Muscle of leg (tissue), 16 donors: ENCODE measurements at places on chromosomes 7 and 10. TPM values are rescaled to one million over a fixed set of nuclear protein-coding genes. Genes with fewer than 3 reads are reported as not detected.

The NEUROD6 gene
- total RNA-seq = 0.04 TPM

The SKIDA1 gene
- total RNA-seq = 2.6 TPM

GRCh38 chr10:21497177-21497807 is 28.2 kb downstream of the SKIDA1 start:
- peak; percentile 93 for DNase-seq
- H3K27ac ChIP-seq = peak overlapping the region; percentile 92
- H3K4me3 ChIP-seq = peak overlapping the region; percentile 89
- H3K36me3 ChIP-seq = no peaks in the 10 kb centered on the region
- H3K4me1 ChIP-seq = peaks cover 26% of the 10 kb centered on the region

DNA sequence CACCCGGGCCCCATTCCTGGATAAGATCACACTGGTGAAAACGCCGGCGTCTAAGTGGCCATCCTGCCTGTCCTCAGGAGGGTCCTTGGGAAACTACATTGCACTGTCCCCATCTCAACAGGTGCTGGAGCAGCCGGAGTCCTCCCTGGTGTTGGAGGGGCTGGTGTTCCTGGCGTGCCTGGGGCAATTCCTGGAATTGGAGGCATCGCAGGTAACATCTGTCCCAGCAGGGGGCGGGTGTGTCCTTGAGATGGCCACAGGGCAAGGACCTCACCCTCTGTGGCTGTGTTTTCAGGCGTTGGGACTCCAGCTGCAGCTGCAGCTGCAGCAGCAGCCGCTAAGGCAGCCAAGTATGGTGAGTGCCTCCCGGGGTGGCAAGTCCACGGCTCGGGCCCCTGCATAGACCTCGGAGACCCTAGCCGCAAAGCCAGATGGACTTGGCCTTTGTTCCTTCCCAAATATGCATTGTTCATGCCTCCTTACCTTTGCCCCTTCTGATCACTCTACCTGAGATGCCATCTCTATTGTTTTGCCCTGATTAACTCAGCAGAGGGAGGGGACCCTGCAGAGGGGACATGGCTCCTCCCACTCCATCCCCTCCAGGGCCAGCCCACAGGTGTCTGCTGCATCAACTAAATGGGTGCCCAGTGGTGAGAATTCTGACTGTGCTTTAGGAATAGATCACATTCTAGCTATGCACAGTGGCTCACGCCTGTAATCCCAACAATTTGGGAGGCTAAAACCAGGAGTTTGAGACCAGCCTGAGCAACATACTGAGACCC is 23.8 kb downstream of the ELN start:
- H3K27me3 ChIP-seq = peaks cover 2% of the 10 kb centered on the region
- H3K27ac ChIP-seq = no peak overlapping the region
- no peak overlapping the region for H3K4me3 ChIP-seq
- peaks cover 11% of the 10 kb centered on the region for H3K4me1 ChIP-seq
- no peak for DNase-seq

- H3K27ac ChIP-seq = peak overlapping the region; percentile 94
- H3K27me3 ChIP-seq = peaks cover 60% of the 10 kb centered on the region
- peaks cover 24% of the 10 kb centered on the region for H3K36me3 ChIP-seq
- DNase-seq = peak; percentile 55
- peak overlapping the region; percentile 79 for H3K4me3 ChIP-seq
These were observed 1.4 kb upstream of the HOXA6 start for GRCh38 chr7:27148756-27149641.

GRCh38 chr7:28956608-28957063 is 1.5 kb downstream of the TRIL start:
- H3K4me3 ChIP-seq = peak overlapping the region; percentile 75
- H3K36me3 ChIP-seq = no peaks in the 10 kb centered on the region
- peaks cover 16% of the 10 kb centered on the region for H3K27me3 ChIP-seq
- DNase-seq = peak; percentile 82

- H3K27ac ChIP-seq = no peak overlapping the region
- no peak for DNase-seq
- H3K27me3 ChIP-seq = no peaks in the 10 kb centered on the region
These were observed 90.3 kb downstream of the TRRAP start for GRCh38 chr7:98968621-98969020.

- DNase-seq = no peak
- H3K27ac ChIP-seq = no peak overlapping the region
- H3K36me3 ChIP-seq = no peaks in the 10 kb centered on the region
- no peak overlapping the region for H3K4me3 ChIP-seq
These were observed 614.7 kb downstream of the PTPRN2 start for GRCh38 chr7:157972914-157973313.

- no peak overlapping the region for H3K4me3 ChIP-seq
- peaks cover 88% of the 10 kb centered on the region for H3K36me3 ChIP-seq
- H3K27me3 ChIP-seq = no peaks in the 10 kb centered on the region
- no peak for DNase-seq
These were observed 11.5 kb downstream of the AKR1B1 start for GRCh38 chr7:134447383-134447782.

DNA sequence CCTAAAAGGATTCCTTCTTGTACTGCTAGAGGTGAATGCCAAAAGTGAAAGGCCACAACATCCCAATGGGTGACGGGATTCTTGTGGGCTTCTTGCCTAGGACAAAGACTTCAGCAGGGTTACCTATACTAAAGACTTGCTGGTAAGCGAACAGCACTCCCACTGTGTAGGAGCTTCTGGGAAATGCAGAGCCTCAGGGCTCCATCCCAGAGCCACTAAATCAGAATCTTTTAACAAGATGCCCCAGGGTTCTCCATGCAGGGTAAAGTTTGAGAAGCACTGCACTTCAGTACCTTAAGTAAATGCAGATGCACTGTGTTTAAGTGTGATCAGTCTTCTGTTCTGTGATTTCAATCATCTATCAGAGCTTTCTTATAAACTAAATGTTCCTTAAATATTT is 266.9 kb upstream of the KLF14 start:
- no peak overlapping the region for H3K27ac ChIP-seq
- H3K36me3 ChIP-seq = no peaks in the 10 kb centered on the region
- DNase-seq = no peak
- H3K4me1 ChIP-seq = no peaks in the 10 kb centered on the region
- no peak overlapping the region for H3K4me3 ChIP-seq
- no peaks in the 10 kb centered on the region for H3K27me3 ChIP-seq

GRCh38 chr7:128164061-128164954 is 76.8 kb upstream of the LEP start:
- H3K4me1 ChIP-seq = peaks cover 19% of the 10 kb centered on the region
- no peaks in the 10 kb centered on the region for H3K36me3 ChIP-seq
- H3K27ac ChIP-seq = no peak overlapping the region
- H3K27me3 ChIP-seq = peaks cover 77% of the 10 kb centered on the region
- DNase-seq = no peak
